ENCODE measurements at places on chromosomes 6 and 20.

- no peak for DNase-seq
Observed at GRCh38 chr20:40547483-40548091, 141.4 kb downstream of the MAFB start.

GRCh38 chr6:95431637-95432228 is 145.6 kb upstream of the MANEA start:
- DNase-seq: peak; percentile 53

DNA sequence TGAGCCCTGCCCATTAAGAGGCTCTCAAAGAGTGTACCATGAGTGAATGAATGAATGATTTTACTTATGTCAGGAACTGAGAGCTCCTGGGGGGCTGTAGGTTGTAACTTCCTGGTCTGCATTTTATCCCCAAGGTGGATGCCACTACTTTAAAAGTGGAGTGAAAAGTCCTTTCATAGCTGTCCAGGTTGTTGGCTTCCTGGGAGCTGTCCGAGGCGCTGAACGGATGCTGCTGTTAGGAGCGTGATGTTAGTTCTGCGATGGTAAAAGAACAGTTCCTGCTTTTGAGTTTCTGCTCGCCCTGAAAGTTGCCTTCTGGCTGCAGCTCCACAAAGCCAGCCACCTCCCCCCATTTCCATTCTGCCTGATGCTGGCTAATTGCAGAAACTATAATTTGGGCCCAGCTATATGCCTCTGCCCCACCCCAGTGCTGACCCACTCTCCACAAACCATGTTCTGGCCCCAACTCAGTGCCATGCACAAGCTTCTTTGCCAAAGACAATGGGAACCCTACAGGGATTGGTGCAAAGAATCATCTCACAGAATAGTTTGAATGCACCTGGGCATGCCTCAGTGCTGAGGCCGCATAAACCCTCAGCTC is 330.9 kb upstream of the CDH4 start:
- no peak for DNase-seq

DNA sequence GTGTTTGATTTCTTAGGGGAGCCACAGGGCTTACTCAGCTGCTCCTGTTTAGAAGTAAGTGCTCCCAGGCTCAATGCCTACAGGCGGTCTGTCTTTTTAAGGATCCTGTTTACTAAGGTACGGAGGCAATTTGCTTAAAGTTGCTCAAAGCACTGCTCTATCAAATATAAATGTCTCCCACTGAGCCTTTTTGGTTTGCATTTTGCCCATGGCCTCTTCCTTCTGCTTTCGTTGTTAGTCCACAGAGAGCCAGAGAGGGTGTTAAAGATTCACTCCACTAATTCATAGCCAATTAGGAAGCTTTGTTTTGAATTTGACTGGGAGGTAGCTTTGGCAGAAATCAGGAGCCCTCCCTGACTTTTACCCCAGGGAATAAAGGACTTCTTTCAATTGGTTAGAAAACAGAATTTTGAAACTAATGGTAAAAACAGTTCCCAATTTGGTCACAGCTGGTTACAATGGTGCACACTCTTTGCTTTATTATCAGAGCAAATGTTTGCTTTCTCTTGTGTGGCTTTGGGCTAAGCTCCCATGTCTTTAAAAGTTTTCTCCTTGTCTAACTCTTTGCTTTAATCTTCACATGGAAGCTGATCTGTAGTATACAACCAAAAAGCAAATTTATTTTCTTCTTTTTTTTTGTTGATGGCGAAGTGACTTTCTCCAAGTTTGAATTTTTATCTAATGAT is 126.2 kb downstream of the IMPG1 start:
- DNase-seq: no peak

DNA sequence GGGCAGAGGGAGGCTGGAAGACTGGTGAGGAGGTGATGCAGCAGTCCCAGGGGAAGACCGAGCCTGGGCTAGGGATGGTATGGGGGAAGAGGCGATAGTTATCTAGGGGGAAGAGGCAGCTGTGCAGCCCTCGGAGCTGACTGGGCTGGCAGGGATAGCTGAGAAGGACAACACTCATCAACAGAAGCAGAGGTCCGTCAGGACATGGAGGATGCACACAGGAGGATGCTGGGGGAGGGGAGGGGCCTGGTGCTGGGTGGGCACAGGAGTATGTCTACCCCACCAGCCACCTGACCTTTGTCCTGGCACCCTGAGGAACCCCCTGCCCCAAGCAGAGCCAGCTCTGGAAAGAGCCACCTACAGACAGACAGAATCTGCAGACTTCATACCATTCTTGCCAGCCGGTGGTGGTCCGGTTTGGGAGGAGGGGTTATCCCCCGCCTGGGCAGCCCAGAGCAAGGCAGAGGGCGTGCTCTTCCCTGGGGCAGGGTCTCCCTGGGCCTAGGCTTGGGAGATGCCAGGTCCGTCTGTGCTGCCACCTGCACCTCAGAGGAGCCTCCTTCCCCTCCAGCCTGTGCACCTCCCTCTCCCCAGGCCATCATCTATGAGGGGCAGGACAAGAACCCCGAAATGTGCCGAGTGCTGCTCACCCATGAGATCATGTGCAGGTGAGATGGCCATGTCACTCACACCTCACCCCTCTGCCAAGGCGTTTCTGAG is 14.9 kb downstream of the EBF4 start:
- DNase-seq: no peak

DNA sequence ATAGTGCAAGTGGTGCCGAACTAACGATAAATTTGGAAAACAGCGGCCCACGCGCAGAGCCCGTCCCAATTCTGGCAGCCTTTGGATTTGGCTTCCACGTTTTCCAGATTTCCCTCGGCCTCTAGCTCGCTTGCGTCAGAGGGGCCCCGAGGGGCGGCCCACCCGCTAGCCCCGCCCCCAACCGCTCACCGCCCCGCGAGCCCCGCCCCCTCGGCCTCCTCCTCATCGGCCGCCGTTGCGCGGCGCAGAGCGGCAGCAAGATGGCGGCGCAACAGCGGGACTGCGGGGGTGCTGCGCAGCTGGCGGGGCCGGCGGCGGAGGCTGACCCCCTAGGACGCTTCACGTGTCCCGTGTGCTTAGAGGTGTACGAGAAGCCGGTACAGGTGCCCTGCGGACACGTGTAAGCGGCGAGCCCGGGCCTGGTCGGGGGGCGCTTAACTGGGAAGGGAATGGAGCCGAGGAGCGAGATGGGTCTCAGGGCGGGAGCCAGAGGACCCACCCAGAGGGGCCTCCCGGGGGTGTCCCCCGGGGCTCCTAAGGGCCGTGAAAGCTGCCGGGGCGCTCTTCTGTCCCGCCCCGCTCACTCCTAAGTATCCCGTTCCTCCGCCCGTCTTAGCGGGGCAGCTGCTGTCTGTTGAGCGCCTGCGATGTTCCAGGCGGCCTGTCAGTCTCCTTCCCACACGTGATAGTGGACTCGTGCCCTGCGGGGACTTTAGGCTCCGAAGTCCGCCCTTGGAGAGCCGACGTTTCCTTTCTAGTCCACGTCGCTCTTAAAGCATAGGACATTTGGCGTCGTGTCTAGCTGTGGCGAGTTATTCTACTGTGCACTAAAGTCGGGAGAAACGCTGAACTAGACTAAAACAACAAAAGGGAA is at the start of gene RNF114:
Gene RNF114 (plus strand): TSS at position 245 of the 874 bp plus-strand sequence. CDS start 16 bp downstream, at position 261.
- DNase-seq: peak; percentile 92

- DNase-seq: no peak
Observed at GRCh38 chr6:133855276-133855990, 33.5 kb upstream of the TCF21 start.

DNA sequence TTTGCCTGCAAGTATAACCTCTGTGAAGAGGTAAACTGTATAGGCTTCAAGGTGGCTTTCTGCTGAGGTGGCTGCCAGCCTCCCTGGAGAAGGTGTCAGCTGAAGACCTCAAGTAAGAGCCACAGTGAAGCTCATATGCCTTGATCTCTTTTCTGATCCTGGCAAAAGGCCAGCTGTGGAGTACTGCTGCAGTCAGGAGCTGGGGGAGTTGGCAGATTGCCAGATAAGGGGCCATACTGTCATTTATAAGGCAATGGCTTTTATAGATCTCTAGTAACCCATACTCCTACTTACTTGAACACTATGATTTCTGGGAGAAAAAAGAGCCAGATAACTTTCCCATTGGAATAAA is 8.8 kb upstream of the CEP85L start:
- DNase-seq: peak; percentile 13

DNA sequence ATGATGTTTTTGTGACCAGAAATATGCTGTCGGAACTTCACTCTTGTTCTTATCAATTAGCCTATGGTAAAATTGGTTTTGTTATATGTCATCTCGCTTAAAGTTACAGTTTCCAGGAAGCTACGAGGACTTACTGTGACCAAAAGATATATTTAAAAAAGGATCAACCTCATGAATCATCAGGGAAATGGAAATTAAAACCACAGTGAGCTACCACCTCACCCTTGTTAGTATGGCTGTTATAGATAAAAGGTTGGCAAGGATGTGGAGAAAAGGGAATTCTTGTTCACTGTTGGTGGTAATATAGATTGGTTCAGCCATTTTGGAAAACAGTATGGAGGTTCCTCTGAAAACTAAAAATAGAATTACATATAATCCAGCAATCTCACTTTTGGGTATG is 14.3 kb upstream of the INSM1 start:
- no peak for DNase-seq

DNA sequence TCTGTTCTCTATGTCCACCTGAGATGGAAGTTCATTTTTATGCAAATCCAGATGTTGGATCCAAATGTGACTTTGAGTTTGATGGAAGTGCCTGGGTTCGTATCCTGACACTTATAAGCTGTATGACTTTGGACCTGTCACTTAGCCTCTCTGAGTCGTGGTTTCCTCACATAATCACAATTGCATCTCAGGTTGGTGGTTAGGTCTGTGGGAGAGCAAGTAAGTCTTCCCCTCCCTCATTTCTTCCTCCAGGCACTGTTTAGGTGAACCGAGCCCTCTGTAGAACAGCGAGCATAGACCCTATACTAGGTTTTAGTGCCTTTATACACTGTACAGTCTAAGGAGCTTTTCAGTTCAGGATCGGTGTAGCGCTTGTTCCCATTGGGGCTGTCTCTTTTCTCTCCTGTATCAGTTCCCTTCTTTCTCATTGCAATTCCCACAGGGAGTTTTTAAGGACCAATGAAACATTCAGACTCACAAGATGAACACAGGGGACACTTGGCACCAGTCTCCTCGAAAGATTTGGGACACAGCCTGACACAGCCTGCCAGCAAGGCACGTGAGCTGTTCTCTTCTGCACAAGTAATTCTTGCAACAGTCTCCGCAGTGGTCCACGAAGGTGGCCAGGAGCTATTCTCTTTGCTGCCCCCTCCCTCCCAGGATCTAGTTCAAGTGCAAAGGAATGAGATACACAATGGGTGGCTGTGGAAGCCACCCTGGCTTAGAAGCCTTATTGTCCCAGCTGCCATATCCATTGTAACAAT is 11.8 kb downstream of the TOX2 start:
- peak; percentile 13 for DNase-seq

DNA sequence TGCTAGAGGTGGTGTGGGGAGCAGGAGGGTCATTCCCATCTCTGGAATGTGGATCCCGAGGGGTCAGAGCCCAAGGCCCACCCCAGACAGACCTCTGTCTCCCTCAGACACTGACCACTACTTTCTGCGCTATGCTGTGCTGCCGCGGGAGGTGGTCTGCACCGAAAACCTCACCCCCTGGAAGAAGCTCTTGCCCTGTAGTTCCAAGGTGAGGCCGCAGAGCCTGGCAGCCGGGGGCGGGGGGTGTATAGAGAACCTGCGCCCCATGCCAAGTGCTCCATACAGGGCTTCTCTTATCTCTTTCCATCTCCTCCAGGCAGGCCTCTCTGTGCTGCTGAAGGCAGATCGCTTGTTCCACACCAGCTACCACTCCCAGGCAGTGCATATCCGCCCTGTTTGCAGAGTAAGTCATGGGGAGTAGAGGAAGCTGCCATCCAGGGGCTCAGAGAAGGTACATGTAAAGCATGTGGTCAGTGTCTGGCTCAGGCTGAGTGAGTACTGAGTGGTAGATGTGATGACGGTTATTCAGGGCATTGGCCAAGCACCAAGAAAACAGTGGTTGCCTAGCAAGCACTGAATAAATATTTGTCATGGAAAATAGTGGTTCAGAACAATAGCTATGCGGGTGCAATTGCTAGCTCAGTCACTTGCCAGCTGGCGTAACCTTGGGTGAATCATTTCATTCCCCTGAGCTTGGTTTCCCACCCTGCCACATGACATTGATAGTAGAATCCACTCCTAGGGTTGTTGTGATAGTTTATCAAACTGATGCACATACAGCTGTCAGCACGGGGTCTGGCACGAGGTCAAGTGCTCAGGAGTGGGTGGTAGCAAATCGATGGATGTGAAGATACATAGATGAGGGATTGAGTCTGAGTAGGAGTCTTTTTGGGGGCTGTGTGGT is 3.5 kb downstream of the PIGT start:
- DNase-seq: no peak

GRCh38 chr6:44804546-44805159 is 417.1 kb downstream of the CDC5L start:
- DNase-seq: no peak

GRCh38 chr6:122404444-122404843 is 5.0 kb downstream of the HSF2 start:
- DNase-seq: no peak

GRCh38 chr20:43820731-43821330 is 93.8 kb upstream of the TOX2 start:
- no peak for DNase-seq

GRCh38 chr20:13700761-13701160 is 62.0 kb upstream of the TASP1 start:
- no peak for DNase-seq

DNA sequence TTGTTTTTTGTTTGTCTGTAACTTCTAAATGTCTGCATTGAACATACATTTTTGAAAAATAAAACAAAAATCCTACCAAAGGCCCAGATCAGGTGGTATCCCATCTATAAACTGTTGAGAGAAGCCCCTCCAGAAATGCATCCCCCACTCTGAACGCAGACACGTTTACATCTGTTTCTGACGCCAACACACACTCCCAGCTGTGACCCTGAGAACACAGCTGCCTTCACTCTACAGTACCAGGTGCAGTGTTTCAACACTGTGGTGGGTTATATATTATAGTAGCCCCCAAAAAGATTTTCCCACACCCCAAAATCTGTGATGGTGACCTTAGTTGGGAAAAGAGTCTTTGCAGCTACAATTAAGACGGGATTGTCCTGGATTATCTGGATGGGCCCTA is 199.1 kb upstream of the JARID2 start:
- DNase-seq: no peak

DNA sequence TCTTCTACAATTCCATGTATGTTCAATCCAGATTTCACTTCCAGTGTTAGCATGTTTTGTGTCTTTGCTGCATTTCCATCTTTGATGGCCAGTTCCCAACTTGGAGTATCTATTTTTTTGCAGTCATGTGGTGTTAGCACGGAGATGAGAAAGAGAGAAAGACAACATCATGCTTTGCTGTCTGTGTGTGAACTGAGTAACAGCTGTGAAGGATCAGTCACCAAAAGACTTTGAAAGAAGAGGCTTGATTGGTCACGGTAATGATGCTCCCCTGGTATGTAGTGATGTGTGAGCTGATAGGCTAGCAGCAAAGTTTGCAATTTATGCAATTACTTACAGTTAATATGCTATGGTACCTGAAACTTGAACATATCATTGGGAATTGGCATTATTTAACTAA is 731.3 kb upstream of the NRSN1 start:
- DNase-seq: no peak

DNA sequence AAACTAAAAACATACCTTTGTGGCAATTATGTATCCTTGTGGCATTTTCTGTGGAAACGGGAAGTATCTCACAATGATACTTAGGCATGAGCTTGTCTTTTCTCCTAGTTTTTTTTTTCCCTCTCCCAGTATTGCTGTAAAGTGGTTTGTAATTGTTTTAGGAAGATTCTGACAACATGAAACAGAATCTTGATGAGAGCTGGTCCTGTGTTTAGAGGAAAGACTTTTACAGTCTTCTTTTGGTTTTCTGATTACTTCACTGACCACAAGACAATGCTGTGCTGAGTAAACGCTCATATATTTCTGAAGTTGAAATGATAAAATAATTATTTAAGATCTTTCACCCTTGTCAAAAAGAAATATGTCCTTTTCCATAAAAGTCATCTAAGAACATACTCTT is 201.2 kb downstream of the FOXC1 start:
- no peak for DNase-seq
